Activated CD8-positive, alpha-beta memory T cell treated with anti-CD3 and anti-CD28 coated beads for 48 hours (primary cell): ENCODE measurements at places on chromosomes 6 and 20.

GRCh38 chr6:29989211-29989610 lies 46.9 kb downstream of the HLA-A start:
- DNase-seq = no peak

DNA sequence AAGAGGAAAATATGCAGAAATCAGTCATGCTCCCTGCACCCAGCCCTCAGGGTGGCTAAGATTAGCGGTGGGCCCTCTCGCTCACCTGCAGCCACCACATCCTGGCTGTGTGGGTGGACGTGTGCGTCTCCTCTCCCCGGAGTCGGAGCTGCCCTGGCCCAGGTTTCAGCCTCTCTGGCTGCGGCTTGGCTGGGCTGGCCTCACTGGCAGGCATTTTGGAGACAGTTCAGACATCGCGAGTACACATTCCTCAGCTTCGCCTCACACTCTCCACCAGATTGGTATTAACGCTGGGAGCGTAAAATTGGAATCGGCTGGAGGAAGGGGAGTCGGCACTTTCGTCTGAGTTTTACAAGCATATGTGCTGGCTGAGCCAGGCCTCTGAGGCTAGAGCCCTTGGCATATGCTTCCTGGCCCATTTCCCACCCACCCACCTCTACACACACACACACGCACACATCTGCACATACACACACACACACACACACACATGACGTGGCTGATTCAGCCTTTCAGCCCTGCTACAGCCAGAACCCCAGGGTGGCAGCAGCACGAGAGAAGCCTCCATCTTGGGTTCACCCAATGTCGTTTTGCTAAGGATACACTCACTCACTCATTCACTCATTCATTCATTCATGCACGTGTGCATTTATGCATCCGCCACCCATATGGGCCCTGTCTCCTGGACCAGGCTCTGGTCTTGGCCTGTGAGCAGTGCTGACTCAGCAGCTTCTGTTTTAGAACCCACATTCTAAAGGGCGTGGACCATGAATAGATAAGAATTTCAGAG lies 42.9 kb downstream of the BCAS4 start:
- no peak for DNase-seq

- peak; percentile 5 for DNase-seq
Measured at GRCh38 chr6:32700391-32701040, 34.1 kb upstream of the HLA-DQB1 start.

DNA sequence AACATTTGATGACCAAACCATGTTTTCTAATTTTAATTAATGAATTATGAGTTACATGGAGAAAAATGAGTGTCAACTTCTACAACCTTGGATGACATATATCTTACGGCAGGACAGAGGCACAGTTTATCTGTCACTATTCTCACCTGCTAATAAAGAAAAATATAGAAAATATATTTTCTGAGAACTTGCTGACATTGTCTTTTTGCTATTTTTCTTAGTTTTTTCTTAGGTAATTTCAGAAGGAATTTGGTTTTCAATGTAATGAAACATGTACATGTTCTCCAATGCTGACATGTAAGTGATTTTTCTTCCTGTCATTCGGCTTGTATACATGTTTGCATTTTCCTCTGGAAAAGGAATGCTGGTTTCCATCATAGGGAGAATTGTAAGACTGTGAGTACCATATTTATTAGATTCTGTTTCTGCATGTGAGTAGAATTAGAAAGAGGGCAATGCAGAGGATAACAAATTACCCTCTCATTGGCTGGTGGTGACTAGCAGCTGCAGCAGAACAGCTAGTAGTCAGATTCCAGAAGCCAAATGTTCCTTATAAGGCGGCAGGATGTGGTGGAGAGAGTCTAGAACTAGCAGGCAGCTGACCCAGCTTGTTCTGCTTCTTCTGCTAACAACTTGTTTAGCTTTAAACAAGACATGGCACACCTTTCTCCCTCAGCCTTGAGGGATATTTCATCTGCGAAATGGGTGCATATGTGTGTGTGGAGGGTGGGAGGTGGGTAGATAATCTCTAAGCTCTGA lies 132.8 kb upstream of the SPACA1 start:
- no peak for DNase-seq

DNA sequence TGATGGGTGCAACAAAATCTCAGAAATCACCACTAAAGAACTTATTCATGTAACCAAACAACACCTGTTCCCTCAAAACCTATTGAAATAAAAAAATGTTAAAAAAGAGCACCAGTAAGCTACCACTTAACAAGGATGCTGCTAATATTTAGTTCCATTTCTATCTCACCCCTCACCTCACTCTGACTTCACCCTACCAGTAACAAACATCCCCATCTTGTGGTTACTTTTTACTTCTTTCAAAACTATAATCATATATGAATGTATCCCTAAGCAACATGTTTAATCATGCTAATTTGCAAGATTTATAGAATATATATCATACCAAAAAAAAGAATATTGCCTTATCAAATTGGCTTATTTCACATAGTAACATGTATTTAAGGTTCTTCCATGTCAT lies 27.4 kb upstream of the SLC24A3 start:
- no peak for DNase-seq

DNA sequence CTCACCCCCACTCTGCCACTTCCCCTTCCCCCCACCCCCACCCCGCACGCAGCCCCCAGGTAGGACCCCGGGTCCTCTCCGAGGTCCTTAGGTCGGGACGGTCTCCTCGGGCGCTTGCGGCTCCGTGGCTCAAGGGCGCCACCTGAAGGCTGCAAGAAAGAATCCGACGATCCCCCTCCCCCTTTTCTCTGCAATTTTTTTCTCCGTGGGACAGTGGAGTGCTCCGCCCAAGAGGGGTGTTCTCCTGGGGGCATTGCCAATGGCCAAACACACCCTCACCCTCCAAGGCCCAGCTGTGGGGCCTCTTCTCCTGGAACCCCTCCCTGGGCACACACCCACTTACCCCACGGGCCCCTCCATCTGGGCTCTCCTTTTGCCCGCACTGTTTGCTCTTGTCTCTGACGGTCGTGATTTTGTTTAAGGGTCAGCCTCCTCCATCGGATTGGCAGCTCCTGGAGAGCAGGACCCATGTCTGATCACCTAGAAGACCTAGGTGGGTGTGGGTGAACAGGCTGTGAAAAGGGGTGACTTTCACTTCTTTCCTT lies 1.1 kb upstream of the TMEM74B start:
- no peak for DNase-seq

DNA sequence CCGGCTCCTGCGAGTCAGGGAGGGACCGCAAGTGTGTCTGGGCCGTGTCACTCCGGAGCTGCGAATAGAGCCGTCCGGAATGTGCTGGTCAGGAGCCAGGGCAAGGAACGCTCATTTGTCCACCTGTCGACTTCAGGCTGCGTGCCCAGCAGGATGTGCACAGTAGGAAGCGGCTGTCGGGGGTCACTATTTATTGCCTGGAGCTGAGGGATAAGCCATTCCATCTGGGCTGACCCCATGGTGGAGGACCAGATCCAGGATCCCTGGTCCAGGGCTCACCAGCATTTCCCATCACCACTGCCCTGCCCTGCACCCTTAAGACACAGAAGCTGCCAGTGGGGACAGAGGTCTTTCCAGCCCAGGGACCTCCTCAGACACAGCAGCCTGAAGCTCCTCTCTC lies 14.7 kb downstream of the NTSR1 start:
- DNase-seq = no peak

DNA sequence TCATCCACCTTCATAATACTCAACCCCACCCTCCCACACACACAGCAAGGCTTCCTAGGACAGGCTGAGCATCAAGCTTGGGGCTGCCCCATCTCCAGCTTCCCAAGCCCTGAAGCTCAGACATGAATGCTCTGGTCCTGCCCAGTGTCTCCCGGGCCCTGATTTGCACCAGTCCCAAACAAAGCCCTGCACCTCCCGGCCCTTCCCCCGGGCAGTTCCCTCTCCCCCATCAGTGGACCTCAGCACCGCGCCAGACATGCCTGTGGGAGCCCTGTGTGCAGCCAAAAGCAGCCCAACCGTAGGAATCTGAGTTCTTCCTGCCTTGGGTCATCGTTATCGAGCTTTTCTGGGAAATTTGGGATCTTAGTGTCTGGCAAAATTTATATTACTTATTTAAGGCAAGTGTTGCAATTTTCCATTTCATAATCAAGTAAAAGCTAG lies 63.5 kb downstream of the THBS2 start:
- DNase-seq = no peak

DNA sequence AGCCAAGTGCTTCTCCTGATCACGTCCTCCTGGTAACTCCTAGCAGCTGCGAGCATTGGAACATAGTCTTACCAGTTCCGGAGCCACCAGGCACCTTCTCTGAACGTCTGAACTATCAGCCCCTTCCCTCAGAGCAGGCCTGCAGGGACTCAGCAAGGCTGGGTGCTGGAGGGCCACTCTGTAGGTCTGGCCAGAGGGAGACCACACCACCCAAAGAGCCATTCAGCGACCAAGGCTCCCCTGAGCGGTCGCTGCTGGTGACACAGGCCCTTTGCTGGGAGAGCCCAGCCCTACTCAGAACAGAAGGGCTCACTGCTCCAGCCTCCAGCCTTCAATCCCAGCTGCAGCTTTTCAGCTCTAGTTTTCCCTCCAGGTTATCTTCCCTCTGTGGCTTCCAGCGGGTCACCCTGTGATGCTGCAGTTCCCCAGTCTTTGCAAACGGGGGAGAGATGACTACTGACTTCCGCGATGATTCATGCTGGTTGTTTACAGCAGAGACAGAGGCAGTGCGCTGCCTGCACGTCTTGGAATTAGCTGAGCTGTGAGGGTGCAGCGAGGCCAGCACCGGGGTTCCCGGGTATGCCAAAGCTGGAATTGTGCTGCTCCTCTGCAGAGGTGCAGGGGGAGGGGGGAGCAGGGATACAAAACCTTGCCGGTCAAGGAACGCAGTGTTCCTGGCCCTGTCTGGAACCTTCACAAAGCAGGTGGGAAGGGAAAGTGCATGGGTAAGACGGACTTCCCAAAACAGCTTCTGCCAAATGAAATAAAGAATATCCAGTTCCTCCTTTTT lies 161.4 kb downstream of the LY86 start:
- no peak for DNase-seq

GRCh38 chr20:32363492-32363891 lies 5.4 kb downstream of the ASXL1 start:
- DNase-seq = no peak

GRCh38 chr6:19399406-19399805 lies 437.8 kb upstream of the ID4 start:
- DNase-seq = no peak
